ENCODE measurements at places on chromosomes 12 and 14. TPM values are rescaled to one million over a fixed set of nuclear protein-coding genes. Genes with fewer than 3 reads are reported as not detected.
A peak's percentile ranks its signal among the peaks of the same experiment; 100 is the strongest.

DNA sequence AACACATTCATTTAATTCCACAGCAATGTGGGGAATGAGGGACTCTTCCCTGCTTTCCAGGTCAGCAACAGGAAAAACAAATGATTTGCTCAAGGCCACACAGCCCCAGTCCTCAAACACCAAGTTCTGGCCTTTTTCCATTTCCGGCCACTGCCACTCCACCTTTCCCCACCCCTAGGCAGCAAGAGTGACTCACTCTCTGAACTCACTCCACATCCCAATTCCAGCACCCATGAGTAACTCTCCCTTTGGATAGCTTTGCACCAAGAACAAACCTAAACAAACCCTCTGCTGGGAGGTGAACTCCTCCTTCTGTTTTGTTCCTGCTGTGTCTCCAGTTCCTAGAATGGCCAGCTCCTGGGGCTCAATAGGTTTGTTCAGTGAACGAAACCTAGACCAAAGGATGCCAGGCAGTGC lies 30.4 kb upstream of the PLEKHG6 start:
- peak; percentile 75 for DNase-seq

The ADGRD1 gene
- total RNA-seq = 239 TPM

- no peak for DNase-seq
Observed at GRCh38 chr12:123998991-123999359, 26.0 kb downstream of the ZNF664 start.

DNA sequence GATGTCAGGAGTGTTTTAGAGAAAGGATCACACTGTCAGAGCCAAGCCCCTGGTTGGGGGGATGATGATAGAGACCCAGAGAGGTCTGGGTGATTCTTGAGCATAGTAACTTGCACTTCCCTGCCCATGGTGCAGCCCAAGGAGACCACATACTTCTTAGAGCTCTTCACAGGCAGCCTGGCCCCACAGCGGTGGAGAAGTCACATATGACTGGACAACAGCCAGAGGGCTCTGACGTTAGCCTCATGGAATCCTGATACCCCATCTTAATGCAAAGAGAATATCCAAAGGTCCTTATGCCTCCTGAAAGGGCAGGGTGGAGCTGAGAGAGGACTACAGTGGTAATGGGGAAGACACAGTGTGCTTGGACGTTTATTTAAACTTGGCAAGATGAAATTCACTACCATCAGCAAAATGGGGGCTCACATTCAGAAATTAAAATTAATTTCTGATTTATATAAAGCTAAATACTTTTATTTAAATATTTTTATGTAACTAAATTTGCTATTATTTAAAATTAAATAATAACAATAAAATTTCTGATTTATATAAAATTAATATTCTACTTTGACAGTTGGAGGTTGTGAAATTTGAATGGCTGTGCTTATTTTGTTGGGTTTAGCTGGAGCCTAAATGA lies 131.3 kb downstream of the KTN1 start:
- no peak for DNase-seq

DNA sequence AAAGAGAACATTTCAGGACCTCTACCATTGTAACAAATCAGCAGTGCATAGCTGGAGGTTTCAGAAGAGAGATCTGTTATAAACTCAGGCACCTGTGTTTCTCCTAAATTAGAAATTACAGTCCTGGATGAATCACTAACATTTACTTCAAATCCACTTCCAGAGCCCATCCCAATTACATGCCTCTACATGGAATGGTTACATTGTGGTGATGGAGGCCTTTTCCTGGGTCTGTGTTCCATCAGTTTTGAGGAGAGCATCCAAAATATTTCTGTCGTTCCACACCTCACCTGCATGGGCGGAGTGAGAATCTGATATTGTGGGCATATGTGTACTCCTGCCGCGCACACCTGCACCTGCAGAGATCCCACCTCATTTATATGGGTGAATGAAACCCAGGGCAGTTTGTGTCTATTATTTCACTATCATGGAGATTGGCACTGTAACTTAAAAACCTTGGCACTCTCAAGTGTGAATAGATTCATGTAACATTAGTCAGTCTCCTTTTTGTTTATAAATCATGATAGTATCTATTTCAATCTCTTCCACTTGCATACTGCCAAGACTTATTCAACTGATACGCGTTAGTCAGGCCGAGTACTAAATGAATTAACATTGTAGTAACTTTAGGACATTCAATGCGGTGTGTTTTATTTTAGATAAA lies 215.1 kb upstream of the FAR2 start:
- DNase-seq = no peak

DNA sequence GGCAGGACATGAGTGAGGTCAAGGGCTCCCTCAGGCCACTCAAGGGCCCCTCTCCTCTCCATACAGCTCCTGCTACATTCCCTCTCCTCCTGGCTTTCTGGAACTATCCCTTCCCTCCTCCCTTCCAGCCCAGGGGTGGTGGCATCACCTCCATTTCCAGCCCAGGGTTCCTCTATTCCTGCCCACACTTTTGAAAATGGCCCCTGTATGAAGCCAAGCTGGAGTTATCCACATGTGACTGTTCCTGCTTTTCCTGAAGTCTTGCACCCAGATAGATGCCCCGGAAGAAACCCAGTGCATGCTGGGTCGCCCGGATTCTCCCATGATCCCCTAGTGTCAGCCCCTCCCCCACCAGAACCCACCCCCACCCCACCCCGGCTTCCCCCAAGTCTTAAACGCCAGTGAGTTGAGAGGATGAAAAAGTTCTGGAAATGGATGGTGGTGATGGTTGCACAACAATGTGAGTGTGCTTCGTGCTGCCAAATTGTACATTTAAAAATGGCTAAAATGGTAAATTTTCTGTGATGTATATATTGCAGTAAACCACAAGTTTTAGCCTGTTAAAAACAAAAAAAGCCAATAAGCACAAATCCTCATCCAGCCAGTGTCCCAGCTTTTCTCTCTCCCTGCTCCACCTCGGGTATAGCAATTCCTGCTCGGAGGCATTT lies 136.9 kb downstream of the SCARB1 start:
- DNase-seq = no peak

GRCh38 chr12:19687371-19687770 lies 248.1 kb downstream of the AEBP2 start:
- no peak for DNase-seq

DNA sequence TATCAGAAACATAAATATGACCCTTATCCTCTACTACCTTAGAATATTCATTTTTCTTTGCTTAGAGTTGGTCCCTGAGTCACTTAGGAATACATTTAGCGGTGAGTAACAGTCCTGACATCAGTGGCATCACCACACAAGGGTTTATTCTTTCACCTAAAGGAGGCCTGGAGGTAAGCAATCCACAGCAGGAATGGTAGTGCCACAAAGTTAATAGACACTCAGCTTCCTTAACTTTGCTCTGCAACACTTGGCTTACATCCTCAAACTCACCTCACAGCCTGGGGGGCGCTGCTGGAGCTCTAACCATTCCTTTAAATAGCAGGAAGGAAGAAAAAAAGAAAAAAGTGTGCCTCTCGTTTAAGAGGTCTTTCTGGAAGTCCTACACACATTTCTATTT lies 29.1 kb downstream of the BBOF1 start:
- no peak for DNase-seq

DNA sequence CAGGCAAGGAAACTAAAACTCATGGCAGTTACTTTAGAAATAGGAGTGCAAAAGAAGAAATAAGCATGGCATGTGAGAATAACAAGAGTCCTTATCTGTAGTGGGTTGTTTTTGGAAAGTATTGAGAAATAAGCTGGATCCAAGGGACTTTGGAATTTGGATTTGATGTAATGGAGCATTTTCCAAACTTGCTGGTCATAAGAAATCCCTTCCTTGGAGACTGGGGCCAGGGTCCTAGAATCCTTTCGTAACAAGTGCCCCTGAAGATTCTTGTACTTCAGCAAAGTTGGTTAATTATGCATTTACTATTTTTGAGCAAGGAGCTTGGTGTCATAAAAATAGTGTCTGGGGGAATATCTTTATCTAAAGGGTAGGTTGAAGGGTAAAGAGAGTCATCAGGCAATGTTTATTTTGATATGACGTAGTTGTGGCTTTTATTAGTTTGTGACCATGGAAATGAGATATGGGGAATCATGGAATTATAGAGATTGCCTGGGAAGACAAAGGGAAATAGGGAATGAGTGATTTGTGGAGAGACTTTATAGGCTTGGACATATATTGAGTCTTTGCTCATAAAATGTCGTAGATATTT lies 53.9 kb downstream of the WNK1 start:
- DNase-seq = no peak

- no peak for DNase-seq
Observed at GRCh38 chr14:61335671-61336275, 14.4 kb downstream of the PRKCH start.

The TOMM20L gene
- not detected for total RNA-seq

DNA sequence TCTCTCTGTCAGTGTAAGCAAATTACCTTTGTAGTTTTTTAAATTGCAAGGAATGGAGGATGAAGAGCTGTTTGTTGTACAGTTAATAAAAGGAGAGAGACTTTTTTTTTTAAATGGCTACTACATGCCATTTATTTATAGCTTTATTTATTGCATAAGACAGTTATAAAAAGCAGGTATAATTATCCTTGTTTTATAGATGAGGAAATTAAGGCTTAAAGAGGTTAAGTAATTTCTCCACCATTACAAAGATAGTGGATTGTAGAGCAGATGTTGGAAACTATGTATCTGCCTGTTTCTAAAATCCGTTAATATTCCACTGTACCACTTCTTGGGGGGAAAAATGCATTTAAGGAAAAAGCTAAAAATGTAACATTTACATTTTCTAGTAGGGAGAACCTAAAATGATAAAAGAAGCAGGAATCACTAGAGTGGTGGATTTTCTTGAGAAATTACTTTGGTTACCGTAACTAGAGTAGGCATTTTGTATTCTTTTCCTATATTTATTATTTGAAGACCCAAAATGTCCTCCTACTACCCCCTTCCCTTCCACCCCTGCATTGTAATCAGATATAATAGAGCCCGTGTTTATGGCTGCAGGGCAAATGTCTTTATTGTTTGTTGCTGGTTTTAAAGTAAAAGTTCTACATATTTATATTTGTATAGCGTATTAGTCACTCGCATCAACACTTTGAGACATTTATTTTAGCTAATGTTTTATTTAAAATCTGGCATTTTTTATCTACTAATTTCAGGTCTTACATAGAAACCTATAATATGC lies 2.3 kb downstream of the SNAPC1 start:
- DNase-seq = no peak

- DNase-seq = no peak
Observed at GRCh38 chr12:18074001-18074400, 16.0 kb downstream of the RERGL start.

The EGLN3 gene
- total RNA-seq = 14.3 TPM

GRCh38 chr14:103138301-103139131 lies 15.3 kb downstream of the TNFAIP2 start:
- DNase-seq = no peak

- no peak for DNase-seq
Observed at GRCh38 chr12:29634057-29634456, 136.6 kb upstream of the OVCH1 start.

GRCh38 chr14:106511006-106511799 lies 984.8 kb downstream of the TMEM121 start:
- no peak for DNase-seq

The SELPLG gene
- not detected for total RNA-seq

DNA sequence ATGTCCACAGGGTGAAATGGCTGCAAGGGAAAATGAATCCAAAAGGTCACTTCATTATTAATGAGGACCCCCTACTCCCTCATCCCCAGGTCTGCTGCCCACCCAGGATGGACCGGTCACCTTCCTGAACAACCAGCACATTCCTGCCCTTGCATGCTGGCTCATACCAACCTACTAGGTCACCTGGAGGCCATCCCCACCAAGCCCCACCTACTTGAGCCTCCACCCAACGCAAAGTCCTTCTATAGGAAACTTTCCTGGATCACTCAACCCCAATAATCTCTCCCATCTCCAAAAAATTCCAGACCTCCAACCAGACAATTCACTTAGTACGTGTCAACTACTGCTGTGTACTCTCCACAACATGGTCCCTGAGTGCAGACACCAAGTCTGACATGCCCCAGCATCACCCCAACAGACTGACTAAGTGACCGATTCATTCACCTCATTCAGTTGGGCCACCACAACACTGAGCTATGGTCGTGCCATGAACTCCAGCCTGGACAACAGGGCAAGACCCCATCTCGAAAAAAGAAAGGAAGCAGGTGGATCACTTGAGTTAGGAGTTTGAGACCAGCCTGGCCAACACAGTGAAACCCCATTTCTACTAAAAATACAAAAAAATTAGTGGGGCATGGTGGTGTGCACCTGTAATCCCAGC lies 18.1 kb downstream of the CLMN start:
- no peak for DNase-seq

DNA sequence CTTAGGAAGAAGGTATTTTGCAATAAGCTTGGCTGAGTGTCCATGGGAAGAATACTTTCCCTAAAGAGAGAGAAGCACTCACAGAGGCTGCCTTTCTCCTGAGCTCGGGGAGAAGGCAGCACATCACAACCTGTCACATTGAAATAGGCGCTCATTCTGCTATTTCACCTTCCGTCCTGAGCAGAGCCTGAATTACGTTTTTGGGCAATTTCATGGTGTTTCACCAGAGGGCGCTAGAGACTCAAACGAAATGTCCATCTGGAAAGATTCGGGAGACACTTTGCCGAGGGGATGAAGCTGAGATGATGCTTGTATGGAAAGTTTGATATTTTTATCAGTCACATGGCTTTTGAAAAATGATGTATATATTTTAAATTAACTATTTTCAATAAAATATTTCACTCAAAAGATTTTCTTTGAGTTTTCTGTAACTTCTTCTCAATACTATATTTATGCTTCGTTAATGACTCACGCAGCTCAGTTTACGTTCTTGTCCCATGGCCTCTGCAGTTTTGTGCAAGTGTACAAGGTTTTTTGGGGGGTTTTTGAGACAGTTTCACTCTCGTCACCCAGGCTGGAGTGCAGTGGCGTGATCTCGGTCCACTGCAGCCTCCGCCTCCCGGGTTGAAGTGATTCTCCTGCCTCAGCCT lies 17.4 kb upstream of the B4GALNT3 start:
- peak; percentile 56 for DNase-seq

The DBX2 gene
- not detected for total RNA-seq

The PDE3A gene
- 68.2 TPM for total RNA-seq

DNA sequence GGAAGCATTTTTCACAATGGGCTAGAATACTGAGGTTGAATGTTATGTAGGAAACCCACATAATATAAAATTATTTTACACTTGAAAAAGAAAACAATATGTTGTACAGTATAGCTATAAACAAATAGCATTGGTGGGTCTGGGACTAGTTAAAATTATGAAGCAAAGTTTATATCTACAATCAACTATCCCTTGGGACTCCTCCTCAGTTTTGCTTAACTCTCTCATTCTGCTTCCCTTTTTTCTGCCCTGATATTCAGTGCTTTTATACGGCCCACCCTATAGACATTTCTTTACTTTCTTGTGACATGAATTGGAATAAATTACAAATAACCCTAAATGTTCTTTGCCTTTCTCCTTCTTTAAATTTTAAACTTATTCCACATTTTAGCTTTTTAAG lies 300.5 kb downstream of the FBXL14 start:
- no peak for DNase-seq

- no peak for DNase-seq
Observed at GRCh38 chr14:24700511-24700910, 66.5 kb upstream of the GZMB start.
